ENCODE measurements at places on chromosomes 2 and 18. TPM values are rescaled to one million over a fixed set of nuclear protein-coding genes. Genes with fewer than 3 reads are reported as not detected.
A peak's percentile ranks its signal among the peaks of the same experiment; 100 is the strongest.

DNA sequence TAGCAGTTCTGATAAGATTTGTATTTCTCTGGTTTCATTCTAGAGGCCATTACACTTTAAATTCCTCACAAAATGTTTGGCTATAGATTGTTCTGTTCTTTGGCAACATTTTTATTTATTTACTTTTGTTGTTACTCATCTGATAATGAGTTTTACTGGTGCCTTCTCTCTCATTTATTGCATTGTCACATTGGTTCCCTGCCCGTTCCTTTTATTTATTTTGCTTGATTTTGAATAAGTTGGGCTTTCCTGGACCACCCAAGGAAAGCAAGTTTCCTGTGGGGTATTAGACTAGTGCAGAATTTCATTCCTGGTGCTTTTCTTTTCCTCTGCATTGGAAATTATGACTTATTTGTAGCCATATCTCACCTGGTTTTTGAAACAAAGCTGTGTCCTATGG, 232.0 kb downstream of the SOCS6 start:
- DNase-seq = no peak

GRCh38 chr2:43465234-43465633, 130.6 kb downstream of the THADA start:
- DNase-seq = no peak

- no peak for DNase-seq
Measured at GRCh38 chr2:16746833-16747232, 81.2 kb upstream of the CYRIA start.

Gene C2orf81
- 0.63 TPM for total RNA-seq

DNA sequence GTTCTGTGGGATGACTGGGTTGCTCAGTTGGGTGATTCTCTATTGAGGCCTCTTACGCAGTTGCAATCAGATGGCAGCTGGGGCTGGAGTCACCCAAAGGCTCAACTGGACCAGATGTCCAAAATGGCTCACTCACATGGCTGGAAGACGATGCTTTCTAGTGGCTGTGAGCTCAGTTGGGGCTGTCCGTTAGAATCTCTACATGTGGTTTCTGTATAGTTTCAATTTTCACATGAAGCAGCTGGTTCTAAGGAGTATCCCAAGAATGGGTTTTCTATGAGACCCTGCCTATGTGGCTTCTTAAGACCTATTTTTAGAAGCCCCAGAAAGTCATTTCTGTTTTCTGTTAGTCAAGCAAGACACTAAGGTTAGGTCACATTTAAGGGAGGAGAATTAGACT, 4.4 kb downstream of the XRCC5 start:
- peak; percentile 76 for DNase-seq
